ENCODE measurements at places on chromosomes 3 and 15.
A peak's percentile ranks its signal among the peaks of the same experiment; 100 is the strongest.

DNA sequence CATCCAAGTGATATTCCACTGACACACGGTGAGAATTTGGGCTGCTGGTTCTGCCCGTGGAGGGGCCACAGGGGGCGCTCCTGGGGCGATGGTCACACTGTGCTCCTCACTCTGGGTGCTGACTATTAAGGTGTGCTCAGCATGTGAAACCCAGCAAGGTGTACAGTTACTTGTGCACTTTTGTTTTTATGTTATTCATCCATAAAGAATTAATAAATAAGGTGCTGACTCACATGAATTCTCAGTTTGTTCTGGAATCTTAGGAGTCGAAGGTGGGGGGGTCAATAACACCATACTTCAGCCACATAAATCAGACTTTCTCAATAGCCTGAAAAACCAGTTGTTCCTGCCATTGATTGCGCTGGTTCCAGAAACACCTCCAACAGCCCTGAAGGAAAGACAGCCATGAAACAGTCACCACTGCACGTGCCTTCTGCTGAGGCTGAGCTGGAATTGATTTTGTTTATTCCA lies 53.5 kb upstream of the SPATA12 start:
- DNase-seq, result no peak

DNA sequence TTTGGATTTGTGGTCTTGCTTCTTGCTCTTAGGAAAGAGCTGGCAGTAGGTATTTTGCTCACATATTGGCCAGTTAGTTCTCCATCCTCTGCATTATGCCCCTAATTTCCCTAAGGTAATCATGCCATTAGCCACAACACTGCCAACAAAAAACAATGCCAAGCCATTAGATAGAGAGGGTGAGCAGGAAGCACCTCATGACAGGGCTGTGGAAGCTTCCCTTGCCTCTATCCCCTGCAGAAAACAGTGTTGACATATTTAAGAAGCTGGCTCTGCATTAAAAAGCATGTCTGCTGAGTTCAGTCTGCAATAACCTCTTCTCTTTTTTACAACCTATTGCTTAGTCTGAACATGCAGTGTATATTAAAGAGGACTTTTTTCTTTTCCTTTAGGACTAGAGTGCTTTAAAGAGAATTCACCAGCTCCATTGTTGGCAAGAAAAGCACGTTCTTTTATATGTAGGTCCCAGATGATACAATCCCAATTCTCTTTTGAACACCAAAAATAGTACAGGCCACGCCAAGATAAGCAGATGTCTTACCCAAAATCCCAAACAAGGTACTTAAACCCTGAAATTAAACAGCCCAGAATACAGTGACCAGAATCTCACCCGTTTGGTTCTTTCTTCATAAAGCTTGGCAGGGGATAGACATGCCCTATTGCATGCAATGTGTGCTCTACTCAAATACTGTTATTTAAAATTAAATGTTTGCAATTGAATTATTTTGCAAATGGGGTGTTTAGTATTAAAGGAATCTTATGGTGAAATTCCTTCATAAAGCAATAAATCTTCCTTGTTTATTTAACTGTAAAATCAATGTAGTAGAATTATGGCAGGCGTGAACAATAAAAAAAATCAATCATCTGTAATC lies 93.7 kb upstream of the UBE3A start:
- no peak for DNase-seq

- no peak for DNase-seq
Observed at GRCh38 chr3:145089337-145089736, 1071.6 kb downstream of the PLOD2 start.

DNA sequence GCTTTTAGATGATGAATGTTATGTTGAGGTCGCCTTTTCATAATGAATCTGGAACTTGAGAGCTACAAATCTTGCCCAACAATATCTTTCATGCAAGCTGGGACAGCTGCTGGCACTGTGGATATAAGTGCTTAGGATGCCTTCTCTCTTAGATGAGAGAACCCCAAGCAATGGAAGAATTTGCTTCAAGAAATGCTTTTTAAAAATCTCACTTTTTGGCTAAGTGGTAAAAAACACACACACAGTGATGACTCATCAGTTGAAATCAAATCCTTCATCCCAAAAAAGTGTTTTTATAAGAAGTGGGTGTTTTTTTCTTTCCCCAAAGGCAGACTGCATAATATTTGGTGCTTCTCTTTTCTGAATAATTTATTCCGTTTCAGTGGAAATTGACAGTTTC lies 38.4 kb upstream of the GALNT15 start:
- no peak for DNase-seq

DNA sequence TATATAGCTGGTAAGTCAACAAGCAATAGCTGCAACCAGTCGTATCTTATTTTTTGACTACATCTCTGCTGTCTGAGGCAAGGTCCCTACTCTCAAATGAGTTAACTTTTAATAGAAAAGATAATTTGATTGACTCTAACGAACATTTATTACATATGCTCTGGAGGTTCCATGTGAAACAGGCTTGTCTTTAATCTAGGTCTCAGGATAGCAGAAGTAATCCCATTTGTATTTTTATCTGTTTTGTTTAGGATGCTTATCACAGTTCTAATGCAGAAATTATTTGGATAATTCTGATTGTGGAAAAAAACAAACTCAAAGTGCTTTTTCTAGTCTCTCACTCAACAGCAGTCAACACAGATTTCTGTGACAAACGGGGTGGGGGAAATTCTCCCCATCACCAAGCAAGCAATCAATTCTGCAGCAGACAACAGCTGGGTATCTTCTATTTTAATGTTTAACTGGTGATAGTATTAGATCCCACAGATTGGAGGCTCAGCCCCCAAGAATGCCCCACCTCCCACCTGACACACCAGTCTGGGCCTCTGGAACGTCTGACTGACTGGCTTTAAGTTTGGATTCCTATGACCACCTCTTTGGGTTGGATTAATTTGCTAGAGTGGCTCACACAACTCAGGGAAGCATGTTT lies 58.8 kb downstream of the ITPR1 start:
- DNase-seq, result no peak

- DNase-seq, result no peak
Observed at GRCh38 chr3:100040451-100041225, 73.7 kb downstream of the FILIP1L start.

DNA sequence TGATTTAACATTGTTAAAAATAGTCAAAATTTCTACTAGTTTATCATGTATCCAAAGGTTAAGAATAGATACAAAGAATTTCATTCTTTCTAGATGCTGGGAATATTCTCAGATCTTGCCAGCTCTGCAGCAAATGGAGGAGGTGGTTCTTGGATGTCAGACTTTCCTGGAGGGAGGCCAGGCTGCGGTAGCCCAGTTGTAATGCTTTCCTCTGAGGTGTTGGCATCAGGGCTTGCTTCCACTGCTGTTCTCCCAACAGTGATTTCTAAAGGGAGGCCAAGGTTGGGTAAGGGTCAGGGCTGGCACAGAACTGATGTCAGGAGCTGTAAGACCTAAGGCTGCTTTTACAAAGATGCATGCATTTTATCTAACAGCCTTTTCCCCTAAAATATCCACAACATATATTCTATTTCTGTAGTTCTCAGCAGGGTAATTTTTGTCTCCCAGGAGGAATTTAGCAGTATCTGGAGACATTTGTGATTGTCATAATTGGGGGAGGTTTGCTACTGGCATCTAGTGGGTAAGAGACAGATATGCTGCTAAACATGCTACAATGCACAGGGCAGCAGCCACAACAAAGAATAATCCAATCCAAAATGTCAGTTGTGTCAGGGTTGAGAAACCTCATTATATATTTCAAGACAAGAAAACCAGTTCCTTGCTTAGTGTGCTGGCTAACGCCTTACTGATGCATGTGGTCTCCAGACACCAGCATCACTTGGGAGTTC lies 42.0 kb upstream of the SPTSSB start:
- DNase-seq, result no peak

DNA sequence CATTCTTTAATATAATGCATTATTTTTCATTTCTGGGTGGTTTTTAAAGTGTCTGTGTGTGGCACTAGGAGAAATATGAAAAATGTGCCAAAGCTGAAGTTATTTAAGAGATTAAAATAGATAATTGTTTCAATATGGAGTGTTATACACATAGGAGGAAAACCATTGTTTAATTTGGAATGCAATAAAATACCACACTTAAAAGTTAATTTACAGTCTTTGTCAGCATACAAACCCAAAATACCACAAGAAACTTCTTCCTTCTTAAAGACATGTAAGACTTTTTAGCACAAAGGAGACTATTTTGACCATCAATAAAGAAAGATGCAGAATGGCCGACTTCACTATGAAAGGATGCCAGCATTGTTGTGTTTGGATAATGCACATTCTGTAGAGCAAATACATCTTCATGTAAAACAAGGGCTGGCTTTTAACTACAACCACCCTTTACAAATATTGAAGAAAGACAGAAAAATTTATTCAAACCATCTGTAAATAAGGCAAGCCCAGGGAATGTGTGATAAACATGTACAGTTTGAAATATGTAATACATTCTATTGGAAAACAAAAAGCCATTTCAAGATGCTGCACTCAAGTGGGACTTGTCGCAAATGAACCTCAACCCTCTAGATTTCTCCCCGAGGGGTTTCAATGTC lies 1146.6 kb downstream of the ROBO1 start:
- DNase-seq, result no peak

DNA sequence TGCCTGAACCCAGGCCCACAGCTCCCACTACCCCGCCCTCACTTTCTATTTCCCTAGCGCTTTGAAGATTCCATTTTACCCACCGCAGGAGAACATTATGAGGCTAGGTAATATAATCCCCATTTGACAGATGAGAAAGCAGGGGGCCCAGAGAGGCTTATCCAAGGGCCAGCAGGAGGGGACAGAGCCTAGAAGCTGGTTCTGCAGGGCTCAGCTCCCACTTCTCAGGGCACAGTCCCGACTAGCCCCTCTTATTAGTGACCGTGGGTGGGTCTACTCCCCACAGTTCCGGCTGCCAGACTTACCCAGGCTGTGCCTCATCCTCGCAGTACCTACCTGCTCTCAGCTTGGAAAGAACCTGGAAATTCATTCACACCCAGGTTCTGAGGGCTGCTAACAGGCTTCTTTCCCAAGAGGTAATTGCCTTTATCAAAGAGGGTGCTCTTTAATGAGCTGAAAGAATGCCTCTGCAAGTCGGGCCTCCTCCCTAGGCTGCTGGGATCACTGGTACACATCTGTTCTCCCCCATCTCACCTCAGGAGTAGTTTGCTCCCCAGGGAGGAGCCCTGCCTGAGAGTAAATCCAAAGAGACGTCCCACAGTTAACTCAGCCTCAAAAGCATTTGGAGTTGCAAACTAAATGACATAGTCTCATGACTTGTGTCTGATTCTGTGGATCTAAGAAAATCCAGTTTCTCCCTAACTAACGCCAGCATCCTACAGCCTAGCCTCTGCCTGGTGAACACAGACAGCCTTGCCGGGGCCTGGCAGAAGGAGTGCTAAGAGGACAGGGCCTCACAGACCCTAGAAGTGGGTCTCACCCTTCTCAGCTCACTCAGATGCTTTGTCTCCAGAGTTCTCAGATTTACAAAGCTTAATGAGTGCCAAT lies 125.0 kb downstream of the CHSY1 start:
- DNase-seq, result peak; percentile 2

All from CD4-positive, alpha-beta T cell treated with Interleukin-1 beta for 1 hour (primary cell).